Left ventricle myocardium inferior (tissue), 1 donor: ENCODE measurements at places on chromosomes 12 and 14.

DNA sequence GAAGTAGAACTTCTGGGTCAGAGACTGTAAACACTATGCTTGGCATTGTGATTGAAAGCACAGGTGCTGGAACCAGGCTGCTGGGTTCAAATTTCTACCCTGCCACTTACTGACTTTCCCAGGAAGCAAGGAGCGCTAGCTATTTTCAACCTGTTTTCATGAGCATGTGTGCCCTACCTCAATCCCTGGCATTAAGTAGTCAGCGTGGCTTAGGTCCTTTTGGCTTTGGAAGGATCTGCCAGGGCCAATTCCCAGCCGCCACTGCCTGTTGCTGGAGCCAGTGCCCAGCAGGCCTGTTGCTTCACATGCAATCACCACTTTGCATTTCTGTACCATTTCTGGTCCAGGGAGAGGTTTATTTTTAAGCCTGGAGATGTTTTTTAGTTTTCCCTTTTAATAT, 196.3 kb downstream of the TRHDE start:
- no peaks in the 10 kb centered on the region for H3K36me3 ChIP-seq
- H3K4me3 ChIP-seq = no peak overlapping the region
- no peak for DNase-seq
- no peaks in the 10 kb centered on the region for H3K27me3 ChIP-seq

GRCh38 chr14:26594148-26594547, 3.7 kb downstream of the NOVA1 start:
- H3K4me3 ChIP-seq = no peak overlapping the region
- peaks cover 15% of the 10 kb centered on the region for H3K4me1 ChIP-seq
- H3K27me3 ChIP-seq = peaks cover 36% of the 10 kb centered on the region

DNA sequence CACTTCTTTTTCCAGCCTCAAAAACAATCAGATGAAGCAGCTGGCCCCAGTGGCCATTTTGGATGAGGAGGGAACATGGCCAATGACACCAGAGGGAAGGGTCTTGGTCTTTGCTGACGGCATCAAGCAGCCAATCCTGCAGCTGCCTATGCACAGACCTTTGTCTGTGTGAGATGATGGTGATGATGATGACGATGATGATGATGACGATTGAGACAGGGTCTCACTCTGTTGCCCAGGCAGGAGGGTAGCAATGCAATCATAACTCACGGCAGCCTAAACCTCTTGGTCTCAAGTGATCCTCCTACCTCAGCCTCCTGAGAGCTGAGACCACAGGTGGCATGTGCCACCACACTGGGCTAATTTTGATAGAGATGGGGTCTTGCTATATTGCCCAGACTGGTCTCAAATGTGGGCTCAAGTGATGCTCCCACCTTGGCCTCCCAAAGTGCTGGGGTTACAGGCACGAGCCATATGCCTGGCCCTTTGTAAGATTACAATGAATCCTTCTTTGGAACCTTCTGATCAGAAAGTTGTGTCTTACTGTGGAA, 26.5 kb upstream of the NCOR2 start:
- DNase-seq = no peak
- H3K36me3 ChIP-seq = no peaks in the 10 kb centered on the region
- no peak overlapping the region for H3K27ac ChIP-seq

- H3K36me3 ChIP-seq = no peaks in the 10 kb centered on the region
- no peak overlapping the region for H3K27ac ChIP-seq
- DNase-seq = no peak
- no peak overlapping the region for H3K4me3 ChIP-seq
Measured at GRCh38 chr12:23128462-23128861, 503.5 kb downstream of the ETNK1 start.

- no peak for DNase-seq
- H3K27me3 ChIP-seq = no peaks in the 10 kb centered on the region
- no peaks in the 10 kb centered on the region for H3K36me3 ChIP-seq
- H3K4me3 ChIP-seq = no peak overlapping the region
Measured at GRCh38 chr12:6759741-6760140, 6.4 kb upstream of the PTMS start.

DNA sequence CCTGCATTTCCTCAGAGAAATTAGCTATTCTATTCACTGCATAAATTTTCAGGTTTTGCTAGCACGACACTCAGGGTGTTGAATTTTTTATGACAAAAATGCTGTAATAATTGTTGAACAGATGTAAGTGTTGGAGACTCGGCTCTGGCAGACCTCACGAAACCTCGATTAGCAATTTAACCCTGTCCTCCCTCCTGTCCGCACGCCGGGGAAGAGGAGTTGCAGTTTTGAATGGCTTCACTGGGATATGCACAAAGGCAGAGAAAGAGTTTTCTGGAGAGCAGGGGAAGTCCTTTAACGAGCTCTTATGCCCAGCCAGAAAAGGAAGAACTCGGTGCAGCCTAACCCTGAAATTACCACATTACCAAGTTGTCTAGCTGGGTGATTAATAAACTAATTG, 661.1 kb downstream of the VRK1 start:
- H3K4me3 ChIP-seq = peak overlapping the region; percentile 53
- DNase-seq = no peak
- no peaks in the 10 kb centered on the region for H3K4me1 ChIP-seq
- peaks cover 67% of the 10 kb centered on the region for H3K27me3 ChIP-seq
- no peaks in the 10 kb centered on the region for H3K36me3 ChIP-seq

DNA sequence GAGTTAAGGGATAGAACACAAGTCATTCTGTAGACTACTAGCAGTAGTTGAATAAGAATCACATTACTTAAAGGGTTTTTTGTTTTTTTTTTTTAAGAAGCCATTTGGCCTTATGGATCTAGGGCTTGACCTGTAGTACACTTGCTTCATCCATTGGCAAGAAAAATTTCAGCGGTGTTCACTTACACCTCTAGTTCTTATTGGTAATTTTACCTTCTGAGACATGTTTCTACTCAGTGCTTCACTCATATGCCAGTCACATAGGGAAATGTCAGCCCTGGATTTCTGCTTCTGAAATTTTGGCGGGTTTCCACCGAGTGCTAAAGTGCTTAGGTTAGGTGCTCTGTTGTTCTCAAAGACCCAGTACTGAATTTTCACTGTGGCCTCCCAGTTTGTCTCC, 72.9 kb downstream of the FRMD6 start:
- H3K27me3 ChIP-seq = no peaks in the 10 kb centered on the region
- no peak overlapping the region for H3K4me3 ChIP-seq
- H3K27ac ChIP-seq = no peak overlapping the region
- H3K4me1 ChIP-seq = no peaks in the 10 kb centered on the region
- peaks cover 79% of the 10 kb centered on the region for H3K36me3 ChIP-seq
- DNase-seq = no peak

GRCh38 chr14:33285902-33286700, 347.4 kb downstream of the NPAS3 start:
- no peak overlapping the region for H3K27ac ChIP-seq
- DNase-seq = no peak
- H3K4me3 ChIP-seq = no peak overlapping the region
- no peaks in the 10 kb centered on the region for H3K27me3 ChIP-seq
- no peaks in the 10 kb centered on the region for H3K36me3 ChIP-seq

GRCh38 chr12:69404851-69405565, 45.5 kb downstream of the YEATS4 start:
- no peak overlapping the region for H3K4me3 ChIP-seq
- H3K36me3 ChIP-seq = peaks cover 1% of the 10 kb centered on the region
- DNase-seq = no peak
- no peaks in the 10 kb centered on the region for H3K27me3 ChIP-seq
- H3K4me1 ChIP-seq = no peaks in the 10 kb centered on the region
- no peak overlapping the region for H3K27ac ChIP-seq

- H3K27ac ChIP-seq = peak overlapping the region; percentile 70
- no peak overlapping the region for H3K4me3 ChIP-seq
- H3K4me1 ChIP-seq = no peaks in the 10 kb centered on the region
- no peaks in the 10 kb centered on the region for H3K36me3 ChIP-seq
- no peaks in the 10 kb centered on the region for H3K27me3 ChIP-seq
Measured at GRCh38 chr12:88325076-88325815, 183.1 kb downstream of the TMTC3 start.

DNA sequence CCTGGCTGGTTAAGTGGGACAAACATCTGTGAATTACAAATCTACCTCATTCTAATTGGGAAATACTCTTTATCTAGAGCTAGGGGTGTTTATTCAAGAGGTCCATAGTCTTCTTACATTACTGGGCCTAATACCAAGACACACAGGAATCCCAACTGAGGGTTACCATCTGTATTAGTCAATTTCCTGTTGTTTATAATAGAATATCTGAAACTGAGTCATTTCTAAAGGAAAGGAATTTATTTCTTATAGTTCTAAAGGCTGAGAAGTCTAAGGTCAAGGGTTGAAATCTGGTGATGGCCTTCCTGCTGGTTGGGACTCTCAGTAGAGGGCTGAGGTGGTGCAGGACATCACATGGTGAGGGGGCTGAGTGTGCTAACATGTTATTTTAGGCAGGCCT, 36.0 kb downstream of the RTRAF start:
- H3K27ac ChIP-seq = peak overlapping the region; percentile 89
- no peak overlapping the region for H3K4me3 ChIP-seq
- H3K27me3 ChIP-seq = no peaks in the 10 kb centered on the region
- peaks cover 83% of the 10 kb centered on the region for H3K4me1 ChIP-seq
- peaks cover 20% of the 10 kb centered on the region for H3K36me3 ChIP-seq

- no peak overlapping the region for H3K27ac ChIP-seq
- H3K36me3 ChIP-seq = no peaks in the 10 kb centered on the region
- DNase-seq = no peak
- no peaks in the 10 kb centered on the region for H3K27me3 ChIP-seq
Measured at GRCh38 chr14:87017335-87017734, 975.6 kb downstream of the GALC start.

DNA sequence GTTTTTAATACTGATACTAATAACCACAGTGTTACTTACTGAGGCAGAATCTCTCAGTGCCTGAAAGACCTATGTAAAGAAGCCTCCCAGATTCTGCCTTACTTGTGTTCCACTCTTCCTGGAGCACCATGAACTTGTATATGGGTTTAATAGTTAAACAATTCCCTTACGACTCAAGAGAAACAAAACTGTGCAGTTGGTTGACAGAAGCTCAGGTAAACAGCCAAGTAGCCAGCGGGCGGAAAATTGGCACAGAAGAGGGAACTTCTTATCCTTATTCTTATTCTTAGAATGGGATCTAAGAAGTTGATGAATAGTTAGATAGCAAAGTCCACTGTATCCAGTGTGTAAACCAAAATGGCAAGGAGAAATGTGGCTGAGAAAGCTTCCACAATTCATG, 22.7 kb upstream of the MAGOHB start:
- H3K4me3 ChIP-seq = no peak overlapping the region
- H3K4me1 ChIP-seq = no peaks in the 10 kb centered on the region
- no peak overlapping the region for H3K27ac ChIP-seq
- H3K27me3 ChIP-seq = no peaks in the 10 kb centered on the region
- H3K36me3 ChIP-seq = no peaks in the 10 kb centered on the region

DNA sequence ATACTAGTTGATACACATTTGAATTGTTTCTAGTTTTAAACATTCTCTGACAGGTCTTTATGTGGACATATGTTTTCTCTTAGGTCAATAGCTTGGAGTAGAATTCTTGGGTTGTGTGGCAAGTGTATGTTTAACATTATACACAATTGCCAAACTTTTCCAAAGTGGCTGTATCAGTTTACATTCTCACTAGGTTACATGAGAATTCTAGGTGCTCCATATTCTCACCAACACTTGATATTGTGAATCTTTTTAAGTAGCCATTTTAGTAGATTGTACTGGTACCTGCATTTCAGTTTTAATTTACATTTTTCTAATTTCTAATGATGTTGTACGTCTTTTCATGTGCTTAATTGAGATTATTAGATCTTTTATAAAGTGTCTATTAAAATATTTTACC, 28.6 kb downstream of the CCDC91 start:
- H3K27ac ChIP-seq = no peak overlapping the region
- no peaks in the 10 kb centered on the region for H3K27me3 ChIP-seq
- DNase-seq = no peak

GRCh38 chr12:54024581-54025305, 3.5 kb upstream of the HOXC6 start:
- no peak overlapping the region for H3K27ac ChIP-seq
- H3K27me3 ChIP-seq = peaks cover 100% of the 10 kb centered on the region
- peaks cover 19% of the 10 kb centered on the region for H3K4me1 ChIP-seq
- no peaks in the 10 kb centered on the region for H3K36me3 ChIP-seq
- H3K4me3 ChIP-seq = no peak overlapping the region
